ENCODE measurements at places on chromosomes 2 and 18.

- DNase-seq = no peak
Observed at GRCh38 chr18:12819322-12819721, 64.7 kb downstream of the PTPN2 start.

DNA sequence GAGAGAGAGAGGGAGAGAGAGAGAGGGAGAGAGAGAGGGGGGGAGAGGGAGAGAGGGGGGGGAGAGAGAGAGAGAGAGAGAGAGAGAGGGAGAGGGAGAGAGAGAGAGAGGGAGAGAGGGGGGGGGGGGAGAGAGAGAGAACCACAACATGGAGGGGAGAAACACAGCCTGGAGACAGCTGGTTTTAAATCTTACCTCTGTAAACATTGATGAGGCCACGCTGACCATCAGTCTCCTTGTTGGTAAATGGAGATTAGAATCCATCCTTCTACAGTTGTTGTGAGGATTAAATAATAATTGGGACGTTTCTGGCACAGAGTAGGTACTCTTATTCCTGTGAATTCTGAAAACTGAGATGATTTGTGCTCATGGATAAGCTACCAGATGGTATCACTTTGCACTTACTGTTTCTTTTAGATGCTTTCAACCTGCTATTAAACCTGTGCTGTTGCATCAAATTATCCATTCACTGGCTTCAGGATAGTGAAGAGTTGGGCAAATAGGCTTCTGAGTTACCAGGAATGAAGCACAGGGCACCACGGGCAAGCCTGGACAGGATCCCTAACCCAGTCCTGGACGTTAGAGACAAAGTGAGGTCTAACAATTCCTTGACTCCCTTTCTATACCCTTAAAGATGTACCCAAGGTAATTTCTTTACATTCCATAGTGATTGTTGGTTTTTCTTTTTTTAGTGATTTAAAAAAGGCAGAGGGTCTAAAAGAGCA, 318.1 kb downstream of the ZNF521 start:
- no peak for DNase-seq

GRCh38 chr2:215161301-215161829, 22.9 kb upstream of the ABCA12 start:
- no peak for DNase-seq

- DNase-seq = no peak
Observed at GRCh38 chr2:172772633-172773032, 37.0 kb downstream of the RAPGEF4 start.

GRCh38 chr2:98952966-98953365, 16.9 kb upstream of the CRACDL start:
- no peak for DNase-seq

DNA sequence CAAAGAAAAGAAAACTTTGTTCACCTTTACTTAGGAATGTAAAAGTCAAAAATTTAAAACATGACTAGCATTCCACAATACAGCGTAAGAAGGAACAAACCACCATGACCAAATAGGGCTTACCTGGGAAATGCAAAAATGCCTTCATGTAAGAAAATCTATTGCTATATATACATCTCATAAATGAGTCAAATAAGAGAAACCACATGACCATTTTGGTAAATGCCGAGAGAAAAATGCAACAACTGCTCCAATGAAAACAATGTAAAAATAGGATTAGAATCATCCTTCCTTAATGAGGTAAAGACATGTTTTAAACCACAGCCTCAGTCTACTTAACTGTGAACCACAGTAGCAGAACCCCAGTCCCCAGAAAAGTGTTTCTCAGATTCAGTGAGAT, 49.4 kb downstream of the TGOLN2 start:
- no peak for DNase-seq

DNA sequence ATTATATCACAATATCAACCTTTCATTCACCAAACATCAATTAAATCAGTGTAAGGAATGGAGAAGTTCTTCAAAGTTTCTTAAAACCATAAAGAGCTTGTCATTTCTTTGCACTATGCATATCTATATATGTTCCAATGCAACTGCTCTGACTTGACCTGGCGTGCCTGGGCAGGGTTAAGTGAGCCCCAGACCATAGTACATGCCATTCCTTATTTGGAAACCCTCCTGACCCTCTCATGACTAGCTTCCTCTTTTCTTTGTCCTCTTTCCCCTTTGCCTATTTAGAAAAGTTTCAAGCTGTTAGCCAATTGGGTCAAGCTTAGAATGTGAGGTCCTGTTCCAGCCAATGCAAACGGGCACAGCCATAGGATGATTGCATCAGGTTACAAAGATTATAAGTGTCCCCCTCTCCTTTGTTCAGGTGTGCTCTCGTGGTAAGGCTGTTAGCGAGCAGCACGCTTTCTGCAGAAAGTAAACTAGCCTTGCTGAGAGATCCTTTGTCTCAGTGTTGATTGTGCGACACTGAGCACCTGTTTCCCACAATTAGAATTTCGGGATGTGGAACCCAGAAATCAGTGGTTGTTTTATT, 78.2 kb upstream of the UXS1 start:
- no peak for DNase-seq

DNA sequence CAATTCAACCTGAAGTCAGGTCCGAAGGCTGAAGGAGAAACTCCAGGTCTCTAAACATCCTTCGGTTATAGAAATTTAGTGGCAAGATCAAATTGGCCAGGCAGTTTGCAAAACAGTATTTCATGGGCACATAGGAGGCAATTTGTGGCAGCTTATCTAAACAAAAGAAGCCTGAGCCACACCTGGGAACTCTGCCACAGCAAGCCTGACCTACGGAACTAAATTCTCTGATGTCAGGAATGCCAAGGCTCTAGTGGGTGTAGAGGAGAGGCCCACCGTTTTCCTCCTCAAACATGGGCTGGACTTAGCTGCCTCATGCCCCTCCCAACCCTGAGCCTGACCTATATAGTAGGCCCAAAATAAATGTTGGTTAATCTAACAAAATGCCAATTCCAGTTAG, 16.0 kb downstream of the SATB2 start:
- no peak for DNase-seq

GRCh38 chr18:43876286-43876685, 599.0 kb upstream of the SYT4 start:
- no peak for DNase-seq

DNA sequence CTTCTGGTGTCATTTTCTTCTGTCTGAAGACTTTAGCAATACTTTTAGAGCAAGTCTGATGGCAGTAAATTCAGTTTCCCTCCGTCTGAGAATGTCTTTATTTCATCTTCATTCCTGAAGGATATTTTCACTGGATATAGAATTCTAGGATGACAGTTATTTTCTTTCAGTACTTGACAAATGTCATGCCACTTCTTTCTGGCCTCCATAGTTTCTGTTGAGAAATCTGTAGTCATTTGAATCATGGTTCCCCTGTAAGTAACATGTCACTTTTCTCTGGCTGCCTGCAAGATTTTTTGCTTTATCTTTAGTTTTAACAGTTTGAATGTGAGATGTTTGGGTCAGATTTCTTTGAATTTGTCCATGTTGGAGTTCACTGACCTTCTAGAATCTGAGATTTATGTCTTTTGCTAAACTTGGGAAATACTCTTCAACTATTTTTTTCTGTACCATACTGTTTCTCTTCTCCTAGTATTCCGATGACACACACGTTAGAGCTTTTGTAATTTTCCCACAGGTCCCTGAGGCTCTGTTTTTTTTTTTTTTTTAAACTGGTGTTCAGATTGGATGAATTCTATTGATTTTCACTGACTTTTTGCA, 30.2 kb downstream of the RMND5A start:
- no peak for DNase-seq

- no peak for DNase-seq
Observed at GRCh38 chr2:100110614-100111000, 31.8 kb downstream of the AFF3 start.

DNA sequence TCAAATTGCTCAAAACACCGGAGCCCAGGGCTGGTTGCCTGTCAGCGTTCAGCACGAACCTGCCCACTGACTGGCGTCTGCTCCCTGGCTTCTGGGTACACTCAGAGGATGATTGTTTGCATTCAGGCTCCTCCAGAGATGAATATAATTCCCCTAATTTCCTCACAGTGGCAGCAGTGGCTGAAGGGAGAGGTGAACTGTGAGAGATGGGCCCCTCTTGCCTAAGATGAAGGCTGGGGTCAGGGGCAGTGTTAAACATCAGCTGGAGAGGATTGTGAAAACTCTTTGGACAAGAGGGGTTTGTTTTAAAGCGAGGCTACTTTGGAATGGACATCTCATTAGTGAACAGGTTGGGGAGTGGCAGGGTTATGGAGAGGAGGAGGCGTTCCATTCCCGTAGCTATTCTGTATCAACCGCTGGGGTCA, 31.0 kb downstream of the TCF7L1 start:
- no peak for DNase-seq

DNA sequence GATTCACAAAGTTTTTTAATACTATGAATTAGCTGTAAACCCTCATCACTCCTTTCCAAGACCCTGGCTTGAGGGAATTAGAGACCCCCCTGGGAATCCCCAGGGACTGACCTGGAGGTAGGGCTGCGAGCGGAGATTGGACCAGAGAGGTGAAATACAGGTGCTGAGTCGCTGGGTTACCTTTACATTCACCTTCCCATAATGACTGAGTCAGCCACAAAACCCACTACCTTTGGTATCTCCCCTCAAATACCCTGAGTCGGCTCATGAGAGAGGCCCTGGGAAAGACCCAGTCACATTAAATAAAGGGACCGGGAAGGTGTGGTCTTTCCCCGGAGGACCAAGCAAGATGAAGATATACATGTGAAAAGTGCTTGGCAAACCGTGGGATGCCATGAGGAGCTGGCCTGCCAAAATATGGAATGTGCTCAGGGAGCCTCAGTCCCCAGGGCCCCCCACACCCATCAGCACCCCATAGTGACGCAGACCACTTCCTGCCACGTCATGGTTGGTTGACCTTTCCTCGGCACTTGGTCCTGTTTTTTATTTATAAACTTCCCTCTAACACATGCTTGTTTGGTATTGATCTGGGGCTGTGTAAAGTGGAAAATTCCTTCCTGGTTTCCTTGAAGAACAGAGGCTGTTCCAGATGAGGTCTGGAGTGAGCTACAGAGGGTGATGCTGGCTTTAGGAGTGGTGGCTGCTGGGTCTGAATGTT, 51.4 kb downstream of the IL1RL2 start:
- DNase-seq = no peak

GRCh38 chr2:44573996-44574395, 212.2 kb downstream of the CAMKMT start:
- no peak for DNase-seq

DNA sequence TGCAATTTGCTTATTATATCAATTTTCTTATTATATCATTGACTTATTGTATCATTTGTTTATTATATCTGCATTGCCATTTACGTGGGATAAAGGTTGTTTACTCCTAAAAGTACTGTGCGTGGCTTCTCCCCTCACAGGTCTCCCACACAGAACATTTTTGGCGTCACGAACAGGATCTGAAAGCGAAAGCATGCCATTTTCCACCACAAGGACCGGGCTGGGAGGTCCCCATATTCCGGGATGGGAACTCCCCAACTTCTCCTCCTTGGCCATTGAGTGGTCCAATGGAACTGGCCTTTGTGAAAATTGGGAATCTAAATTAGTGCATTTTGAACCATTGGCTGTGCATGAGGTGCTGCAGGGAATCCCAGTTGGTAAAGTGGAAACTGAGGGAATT, 4.8 kb upstream of the DSG2 start:
- no peak for DNase-seq

GRCh38 chr2:207054521-207054920, 111.2 kb downstream of the KLF7 start:
- DNase-seq = no peak

DNA sequence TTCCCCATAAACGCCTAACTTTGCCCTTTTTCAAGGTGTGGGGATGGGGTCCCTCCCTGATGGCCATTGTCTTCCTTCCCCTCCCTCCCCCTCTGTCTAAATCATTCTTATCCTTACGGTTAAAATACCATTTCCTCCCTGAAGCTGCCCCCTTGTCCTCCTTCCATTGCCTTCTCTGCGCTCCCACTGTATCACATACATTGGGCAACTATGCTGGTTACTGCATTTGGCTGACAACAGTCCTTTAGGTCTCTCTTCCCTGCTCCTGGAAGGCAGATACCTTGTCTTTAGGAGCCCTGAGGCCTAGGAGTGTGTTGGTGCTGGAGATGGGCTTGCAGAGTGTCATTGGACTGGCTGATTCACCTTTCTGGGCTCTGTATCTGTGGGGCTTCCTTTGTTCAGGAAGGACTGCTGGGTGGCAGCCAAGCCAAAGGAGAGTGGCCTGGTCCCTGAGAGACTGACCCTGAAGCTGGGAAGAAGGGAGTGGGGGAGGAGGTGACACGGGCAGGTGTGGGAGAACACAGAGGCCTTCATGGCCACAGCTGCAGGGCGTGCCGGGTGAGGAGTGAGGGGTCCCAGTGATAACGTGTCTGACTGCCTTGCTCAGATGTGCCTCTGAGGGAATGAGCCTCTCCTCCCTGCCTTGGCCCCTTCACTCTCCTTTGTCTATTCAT, 2.2 kb downstream of the WNT6 start:
- no peak for DNase-seq

- no peak for DNase-seq
Observed at GRCh38 chr2:180202467-180202951, 195.4 kb upstream of the CWC22 start.

GRCh38 chr2:163086940-163087339, 248.4 kb upstream of the KCNH7 start:
- DNase-seq = no peak

- DNase-seq = no peak
Observed at GRCh38 chr2:105917226-105917625, 172.5 kb downstream of the NCK2 start.

DNA sequence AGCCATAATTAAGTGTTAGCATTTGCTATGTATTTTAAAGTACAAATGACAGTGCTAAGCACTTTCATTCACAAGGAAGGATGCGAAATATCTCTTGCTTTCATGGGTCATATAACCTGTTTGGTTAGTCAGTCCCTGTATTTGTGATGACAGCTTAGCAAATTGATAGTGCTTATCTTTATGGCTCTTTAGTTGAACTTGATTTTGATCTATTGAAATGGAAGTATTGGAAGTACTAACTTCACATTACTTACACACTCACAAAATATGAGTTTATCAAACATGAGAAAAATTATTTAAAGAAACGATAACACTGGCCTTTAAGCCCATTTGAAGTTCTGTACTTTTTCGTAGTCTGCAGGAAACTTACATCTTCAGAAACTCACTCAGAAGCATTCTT, 97.4 kb upstream of the NEUROD1 start:
- no peak for DNase-seq

DNA sequence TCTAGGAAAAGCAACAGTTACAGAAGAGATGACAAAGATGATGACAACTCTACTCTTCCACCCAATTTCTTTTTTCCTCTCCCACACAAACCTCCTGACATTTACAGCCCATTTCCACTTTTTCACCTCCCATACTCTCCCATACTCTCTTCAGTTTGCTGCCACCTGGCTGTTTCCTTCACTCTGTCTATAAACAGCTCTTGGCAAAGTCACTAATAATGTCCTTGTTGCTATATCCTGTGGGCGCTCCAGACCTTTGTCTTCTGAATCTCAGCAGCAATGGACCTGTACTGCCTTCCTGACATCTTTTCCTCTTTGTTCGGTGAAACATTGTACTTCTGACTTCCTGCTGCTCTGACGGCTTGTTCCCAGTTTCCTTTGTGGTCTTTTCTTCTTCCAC, 60.7 kb upstream of the CAVIN2 start:
- DNase-seq = no peak
